Lung (tissue), 17 donors: ENCODE measurements at places on chromosomes 6 and 20. TPM values are rescaled to one million over a fixed set of nuclear protein-coding genes. Genes with fewer than 3 reads are reported as not detected.

GRCh38 chr20:20410678-20411077, 42.8 kb downstream of the INSM1 start:
- H3K27me3 ChIP-seq = no peaks in the 10 kb centered on the region
- peaks cover 18% of the 10 kb centered on the region for H3K36me3 ChIP-seq
- DNase-seq = peak; percentile 22
- H3K27ac ChIP-seq = no peak overlapping the region

GRCh38 chr6:70079241-70079640, 212.9 kb downstream of the COL19A1 start:
- H3K27ac ChIP-seq = no peak overlapping the region
- H3K27me3 ChIP-seq = no peaks in the 10 kb centered on the region
- no peaks in the 10 kb centered on the region for H3K4me1 ChIP-seq
- no peak for DNase-seq
- no peak overlapping the region for H3K4me3 ChIP-seq

GRCh38 chr6:3696525-3697088, 54.9 kb downstream of the PXDC1 start:
- H3K27me3 ChIP-seq = no peaks in the 10 kb centered on the region
- no peak overlapping the region for H3K4me3 ChIP-seq
- no peak for DNase-seq
- no peaks in the 10 kb centered on the region for H3K4me1 ChIP-seq
- H3K36me3 ChIP-seq = no peaks in the 10 kb centered on the region

- H3K36me3 ChIP-seq = no peaks in the 10 kb centered on the region
- H3K27me3 ChIP-seq = no peaks in the 10 kb centered on the region
These were observed 1.7 kb downstream of the ASXL1 start for GRCh38 chr20:32359633-32360332.

GRCh38 chr6:157790548-157791160, 32.4 kb upstream of the SNX9 start:
- no peak overlapping the region for H3K4me3 ChIP-seq
- no peaks in the 10 kb centered on the region for H3K27me3 ChIP-seq
- no peaks in the 10 kb centered on the region for H3K36me3 ChIP-seq
- H3K27ac ChIP-seq = no peak overlapping the region

DNA sequence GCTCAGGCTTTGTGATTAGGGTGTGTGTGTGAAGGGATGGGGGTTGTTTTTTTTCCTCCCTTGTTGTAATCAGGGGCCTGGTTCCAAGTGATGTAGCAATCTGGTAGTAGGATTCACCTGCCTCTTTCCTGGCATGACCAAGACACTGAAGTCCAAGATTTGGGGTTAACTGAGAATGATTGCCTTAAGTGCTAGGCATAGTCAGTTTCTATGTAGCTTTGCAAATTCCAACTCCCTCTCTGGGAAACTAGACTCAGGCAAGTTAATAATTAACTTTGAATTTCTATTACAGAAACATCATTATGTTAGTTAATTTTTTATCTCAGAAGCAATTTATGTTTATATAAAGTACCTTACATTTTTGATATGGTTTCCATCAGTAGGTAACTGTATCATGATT, 43.6 kb downstream of the NUS1 start:
- no peak for DNase-seq
- H3K27me3 ChIP-seq = no peaks in the 10 kb centered on the region
- no peak overlapping the region for H3K27ac ChIP-seq
- H3K4me3 ChIP-seq = no peak overlapping the region

DNA sequence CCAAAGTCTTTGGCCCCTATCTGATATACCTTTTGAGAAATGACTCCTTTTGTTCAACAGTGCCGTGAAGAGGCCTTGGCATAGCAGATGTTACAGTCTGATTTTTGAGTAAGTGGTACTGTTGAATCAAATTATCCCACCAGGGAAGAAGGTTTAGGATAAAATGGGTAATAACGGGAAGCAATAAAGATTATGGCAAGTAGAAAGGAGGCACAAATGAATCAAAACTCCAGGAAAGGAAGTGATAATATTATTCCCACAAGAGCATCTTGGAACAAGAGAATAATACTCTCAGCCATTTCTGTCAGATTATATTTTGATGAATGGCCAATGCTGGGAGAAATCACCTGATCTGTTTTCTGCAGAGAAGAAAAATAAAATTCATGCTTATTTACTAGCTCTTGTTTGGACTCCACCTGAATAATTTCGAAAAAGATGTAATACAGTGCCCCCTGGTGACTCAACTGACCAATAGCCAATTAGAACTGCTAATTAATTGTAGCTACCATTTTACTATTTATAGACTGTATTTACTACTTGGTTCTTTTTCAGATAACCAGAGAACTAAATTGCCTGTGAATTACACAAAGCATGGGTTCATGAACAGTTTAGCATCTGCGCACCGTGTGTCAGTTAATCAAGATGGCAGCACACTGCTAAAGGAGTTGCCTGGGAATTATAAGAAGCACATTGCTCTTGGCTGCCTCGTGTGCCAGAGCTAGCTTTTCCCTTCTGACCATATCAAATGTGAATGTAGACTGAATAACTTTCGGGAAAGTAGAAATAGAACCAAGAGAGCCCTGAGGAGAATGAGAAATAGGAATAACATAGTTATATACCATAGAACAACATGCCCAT, 78.5 kb upstream of the TRDN start:
- no peaks in the 10 kb centered on the region for H3K4me1 ChIP-seq
- DNase-seq = peak; percentile 28
- no peak overlapping the region for H3K27ac ChIP-seq
- H3K4me3 ChIP-seq = no peak overlapping the region
- no peaks in the 10 kb centered on the region for H3K36me3 ChIP-seq

- DNase-seq = no peak
- H3K4me3 ChIP-seq = no peak overlapping the region
- no peaks in the 10 kb centered on the region for H3K36me3 ChIP-seq
- no peaks in the 10 kb centered on the region for H3K4me1 ChIP-seq
- no peaks in the 10 kb centered on the region for H3K27me3 ChIP-seq
These were observed 30.9 kb downstream of the SLC22A2 start for GRCh38 chr6:160227769-160228161.

- H3K4me1 ChIP-seq = no peaks in the 10 kb centered on the region
- H3K27ac ChIP-seq = no peak overlapping the region
- no peak for DNase-seq
- H3K27me3 ChIP-seq = no peaks in the 10 kb centered on the region
These were observed 107.3 kb downstream of the NRN1 start for GRCh38 chr6:5899216-5900045.

DNA sequence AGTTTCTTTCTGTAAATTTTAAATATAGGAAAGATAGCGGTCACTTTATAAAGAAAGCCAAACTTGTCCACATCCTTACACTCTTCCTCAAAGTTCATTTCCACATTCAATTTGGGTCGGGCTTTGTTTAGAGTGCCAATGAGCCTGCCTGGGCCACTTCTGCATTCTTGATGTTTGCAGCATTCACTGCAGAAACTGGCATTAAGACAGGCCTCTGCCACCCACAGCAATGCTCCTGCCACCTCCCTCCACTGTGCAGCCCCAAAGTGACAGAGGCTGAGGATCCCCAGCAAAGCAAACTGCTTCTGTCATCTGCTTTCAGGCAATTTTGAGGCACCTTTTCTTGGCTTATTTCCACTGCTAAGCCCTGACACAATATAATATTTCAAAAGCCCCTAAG, 61.2 kb downstream of the TNFAIP3 start:
- H3K4me3 ChIP-seq = no peak overlapping the region
- no peak overlapping the region for H3K27ac ChIP-seq
- H3K27me3 ChIP-seq = no peaks in the 10 kb centered on the region
- no peaks in the 10 kb centered on the region for H3K36me3 ChIP-seq
- no peak for DNase-seq

DNA sequence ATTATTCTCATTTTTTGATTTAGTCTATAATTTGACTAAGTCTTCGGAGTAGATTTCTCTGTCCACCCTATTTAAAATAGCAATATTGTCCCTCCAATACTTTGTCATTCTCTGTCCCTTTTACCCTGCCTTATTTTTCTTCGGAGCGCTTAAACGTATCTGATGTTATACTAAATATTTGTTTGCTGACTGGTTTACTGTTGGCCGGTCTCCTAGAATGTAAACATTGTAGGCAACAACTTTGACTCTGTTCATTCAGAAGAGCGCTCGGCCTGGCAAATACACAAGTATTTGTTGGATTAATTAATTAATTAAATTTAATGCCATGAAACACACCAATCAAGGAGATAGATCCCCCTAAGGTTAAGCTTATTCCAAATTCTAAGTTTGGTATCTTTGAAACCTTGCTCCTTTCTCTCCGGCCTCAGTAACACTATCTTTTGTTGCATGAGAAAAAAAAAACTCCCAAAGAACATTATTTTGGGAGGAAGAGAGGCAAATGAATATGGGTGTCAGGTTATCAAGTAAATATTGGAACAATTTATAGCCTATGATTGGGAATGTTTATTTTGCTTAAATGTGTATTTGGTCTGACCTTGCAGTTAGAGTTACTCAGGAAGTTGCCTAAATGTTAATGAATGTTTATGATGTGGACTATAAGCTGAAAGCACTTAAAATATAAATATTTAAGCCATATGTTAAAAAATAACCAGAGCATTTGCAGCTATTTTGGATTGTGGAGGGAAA, 231.1 kb downstream of the SOX4 start:
- peak; percentile 89 for DNase-seq
- H3K27ac ChIP-seq = no peak overlapping the region
- peaks cover 5% of the 10 kb centered on the region for H3K4me1 ChIP-seq

ZBTB46 gene
- 15.3 TPM for total RNA-seq

SPAG4 gene
- total RNA-seq = 2.0 TPM

CALHM6 gene
- total RNA-seq = 6.0 TPM

RBM24 gene
- total RNA-seq = 1.9 TPM

KDM1B gene
- 26.4 TPM for total RNA-seq

CLIC5 gene
- 65.4 TPM for total RNA-seq

ARFRP1 gene
- total RNA-seq = 56.0 TPM

CSE1L gene
- 47.0 TPM for total RNA-seq

DNMT3B gene
- total RNA-seq = 3.1 TPM

FOXF2 gene
- 17.2 TPM for total RNA-seq

TMEM239 gene
- not detected for total RNA-seq
